Ascending aorta (tissue), 2 donors: ENCODE measurements at places on chromosomes 4 and X.

DNA sequence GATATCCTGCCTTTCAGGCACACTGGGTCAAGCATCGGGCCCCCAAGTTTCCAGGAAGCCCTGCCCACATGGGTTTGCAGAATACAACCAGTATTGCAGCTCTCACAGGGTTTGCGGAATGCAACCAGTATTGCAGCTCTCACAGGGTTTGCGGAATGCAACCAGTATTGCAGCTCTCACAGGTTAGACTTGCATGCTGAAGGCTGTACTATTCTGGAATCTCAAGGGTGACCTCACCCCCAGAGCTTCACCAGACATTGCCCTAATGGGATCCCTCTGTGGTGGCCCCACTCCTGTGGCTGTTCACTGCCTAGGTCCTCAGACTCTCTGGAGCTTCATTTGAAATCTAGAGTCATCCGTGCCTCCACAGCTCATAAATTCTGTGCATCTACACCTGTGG lies 640.7 kb upstream of the ATOH1 start:
- no peak for DNase-seq
- no peak overlapping the region for H3K27ac ChIP-seq
- H3K36me3 ChIP-seq, result no peaks in the 10 kb centered on the region
- no peaks in the 10 kb centered on the region for H3K4me1 ChIP-seq
- no peak overlapping the region for H3K4me3 ChIP-seq
- no peaks in the 10 kb centered on the region for H3K27me3 ChIP-seq

- DNase-seq, result no peak
- H3K4me3 ChIP-seq, result no peak overlapping the region
- no peak overlapping the region for H3K27ac ChIP-seq
- no peaks in the 10 kb centered on the region for H3K4me1 ChIP-seq
- H3K27me3 ChIP-seq, result no peaks in the 10 kb centered on the region
Measured at GRCh38 chr4:125836597-125837195, 521.9 kb downstream of the FAT4 start.

DNA sequence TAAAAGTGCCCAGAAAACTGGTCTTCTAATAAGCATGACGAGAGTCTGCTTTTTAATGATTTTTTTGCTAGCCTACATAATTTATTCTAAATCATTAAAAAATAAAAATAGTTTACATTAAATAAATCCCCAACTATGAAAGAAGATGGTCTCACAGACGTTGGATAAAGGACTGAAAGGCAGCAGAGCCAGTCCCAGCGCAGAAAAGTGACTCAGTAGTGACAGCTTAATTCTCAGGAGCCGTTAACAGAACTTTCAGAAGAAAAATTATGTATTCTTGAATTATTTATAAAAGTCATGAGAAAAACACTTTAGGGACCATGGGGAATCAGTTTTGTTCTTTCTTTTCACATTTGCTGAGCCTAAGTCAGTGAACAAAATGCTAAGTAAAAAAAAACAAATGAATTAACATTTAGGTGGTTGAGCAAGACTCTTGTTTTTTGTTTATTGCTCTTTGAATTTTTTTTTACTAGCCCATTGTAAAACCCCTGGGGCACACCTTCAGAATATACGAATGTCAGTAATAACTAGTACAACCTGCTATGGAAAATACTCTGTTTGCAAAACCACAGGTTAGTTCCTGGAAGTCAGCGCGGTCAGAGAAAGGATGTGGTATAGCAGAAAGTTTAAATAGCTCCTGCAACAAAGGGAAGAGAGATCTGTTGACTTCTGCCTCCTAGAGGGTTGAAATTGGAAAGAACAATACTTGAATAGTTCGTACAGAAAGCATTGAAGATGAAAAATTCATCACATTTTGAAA lies 50.4 kb upstream of the CCDC160 start:
- no peaks in the 10 kb centered on the region for H3K4me1 ChIP-seq
- no peak overlapping the region for H3K27ac ChIP-seq
- no peaks in the 10 kb centered on the region for H3K36me3 ChIP-seq

- no peak for DNase-seq
- H3K27ac ChIP-seq, result no peak overlapping the region
- H3K4me1 ChIP-seq, result no peaks in the 10 kb centered on the region
- H3K4me3 ChIP-seq, result no peak overlapping the region
Measured at GRCh38 chrX:48306175-48306574, 50.3 kb downstream of the SSX3 start.

DNA sequence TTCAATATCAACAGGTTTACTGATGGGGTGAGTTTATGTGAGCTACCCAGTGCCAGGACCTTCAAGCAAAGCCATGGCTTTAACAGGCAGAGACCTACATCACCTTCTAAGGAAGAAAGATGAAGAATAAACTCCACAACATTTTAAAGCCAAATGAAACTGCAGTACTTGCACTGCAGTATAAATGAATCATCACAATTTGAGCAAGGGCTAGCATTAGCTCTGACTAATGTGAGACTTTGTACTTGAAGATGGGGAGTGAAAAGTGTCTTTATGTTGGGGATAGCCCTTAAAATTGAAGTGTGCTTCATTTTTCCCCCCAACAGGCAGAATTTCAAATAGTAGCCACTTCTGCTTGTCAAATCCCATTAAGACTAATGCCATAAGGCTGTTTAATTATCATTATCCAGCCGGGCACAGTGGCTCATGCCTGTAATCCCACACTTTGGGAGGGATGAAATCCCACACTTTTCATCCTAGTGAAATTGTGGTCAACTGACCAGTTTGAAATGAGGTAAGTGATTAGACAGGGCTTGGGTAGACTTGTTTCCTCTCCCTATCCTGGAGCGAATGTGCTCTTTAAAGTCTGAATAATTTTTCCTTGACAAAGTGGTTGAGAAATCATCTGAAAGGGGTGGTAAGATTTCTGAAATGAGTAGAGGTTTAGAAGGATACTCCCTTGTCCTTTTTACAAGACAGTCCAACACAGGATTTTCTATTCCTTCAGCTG lies 27.2 kb upstream of the GPR34 start:
- H3K27ac ChIP-seq, result peak overlapping the region; percentile 79
- peaks cover 8% of the 10 kb centered on the region for H3K36me3 ChIP-seq
- no peak for DNase-seq
- no peaks in the 10 kb centered on the region for H3K4me1 ChIP-seq
- no peaks in the 10 kb centered on the region for H3K27me3 ChIP-seq
- no peak overlapping the region for H3K4me3 ChIP-seq

DNA sequence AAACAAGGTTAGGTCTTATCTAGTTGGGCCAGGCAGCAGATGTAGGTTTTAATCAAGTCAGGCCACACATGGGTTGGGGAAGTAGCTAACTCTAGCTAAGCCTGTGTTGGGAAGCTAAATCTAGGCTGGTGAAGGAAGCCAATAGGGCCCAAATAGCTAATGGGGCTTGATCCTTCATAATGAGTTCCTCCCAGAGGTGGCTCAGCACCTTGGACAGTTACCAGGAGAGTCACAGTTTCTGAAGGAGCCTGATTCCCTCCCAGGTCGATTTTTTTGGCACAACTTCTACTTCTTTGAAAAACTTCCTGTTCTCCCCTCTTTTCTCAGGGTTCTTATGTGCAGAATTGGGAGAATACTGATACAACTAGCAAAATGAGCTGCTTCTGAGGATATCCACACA lies 242.5 kb upstream of the PRPS2 start:
- H3K4me1 ChIP-seq, result no peaks in the 10 kb centered on the region
- no peak overlapping the region for H3K4me3 ChIP-seq
- no peak for DNase-seq

DNA sequence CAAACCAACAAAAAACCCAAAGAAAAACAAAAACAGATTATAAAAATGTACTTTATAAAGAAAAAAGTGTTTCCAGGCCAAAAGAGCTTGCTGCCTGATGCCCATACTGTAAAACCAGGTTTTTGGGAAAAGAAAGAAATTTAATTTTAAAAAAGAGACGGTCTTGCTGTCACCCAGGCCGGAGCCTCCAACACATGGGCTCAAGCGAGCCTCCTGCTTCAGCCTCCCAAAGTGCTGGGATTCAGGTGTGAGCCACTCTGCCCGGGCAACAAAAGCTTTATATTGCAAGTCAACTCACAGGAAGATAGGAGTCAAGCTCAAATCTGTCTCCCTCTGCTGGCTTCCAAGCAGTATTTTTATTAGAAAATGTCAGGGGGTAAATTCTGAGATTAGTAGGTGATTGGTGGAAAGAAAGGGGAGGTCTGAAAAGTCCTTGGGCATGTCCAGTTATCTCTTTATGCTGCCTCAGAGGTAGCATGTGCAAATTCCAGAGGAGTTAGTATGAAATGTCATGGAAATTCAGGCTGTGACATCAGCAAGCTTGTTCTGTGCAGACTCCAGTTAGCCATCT lies 39.4 kb downstream of the MGST2 start:
- peaks cover 23% of the 10 kb centered on the region for H3K36me3 ChIP-seq
- no peak overlapping the region for H3K4me3 ChIP-seq
- DNase-seq, result no peak
- no peaks in the 10 kb centered on the region for H3K27me3 ChIP-seq

GRCh38 chrX:151268836-151269235 lies 92.5 kb downstream of the GPR50 start:
- H3K4me1 ChIP-seq, result no peaks in the 10 kb centered on the region
- no peak overlapping the region for H3K4me3 ChIP-seq
- DNase-seq, result no peak
- no peak overlapping the region for H3K27ac ChIP-seq
- no peaks in the 10 kb centered on the region for H3K36me3 ChIP-seq

DNA sequence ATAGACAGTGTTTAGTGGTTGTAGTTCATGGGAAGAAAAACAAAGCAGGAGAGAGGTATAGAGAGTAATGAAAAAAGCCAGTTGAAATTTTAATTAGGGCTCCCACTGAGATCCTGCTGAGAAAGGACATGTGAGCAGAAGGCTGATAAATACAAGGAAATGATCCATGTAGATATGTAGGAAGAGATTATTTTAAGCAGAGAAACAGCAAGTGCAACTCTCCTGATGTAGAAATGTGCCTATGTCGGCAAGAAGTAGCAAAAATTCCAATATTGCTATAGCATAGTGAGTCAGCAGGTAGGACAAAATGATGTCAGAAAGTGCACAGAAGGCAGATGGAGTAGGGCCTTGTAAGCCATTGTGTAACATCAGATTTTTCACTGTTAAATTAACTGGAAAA lies 1027.3 kb downstream of the PCDH18 start:
- H3K4me1 ChIP-seq, result no peaks in the 10 kb centered on the region
- DNase-seq, result no peak
- H3K36me3 ChIP-seq, result no peaks in the 10 kb centered on the region
- H3K27ac ChIP-seq, result no peak overlapping the region
- H3K4me3 ChIP-seq, result no peak overlapping the region

DNA sequence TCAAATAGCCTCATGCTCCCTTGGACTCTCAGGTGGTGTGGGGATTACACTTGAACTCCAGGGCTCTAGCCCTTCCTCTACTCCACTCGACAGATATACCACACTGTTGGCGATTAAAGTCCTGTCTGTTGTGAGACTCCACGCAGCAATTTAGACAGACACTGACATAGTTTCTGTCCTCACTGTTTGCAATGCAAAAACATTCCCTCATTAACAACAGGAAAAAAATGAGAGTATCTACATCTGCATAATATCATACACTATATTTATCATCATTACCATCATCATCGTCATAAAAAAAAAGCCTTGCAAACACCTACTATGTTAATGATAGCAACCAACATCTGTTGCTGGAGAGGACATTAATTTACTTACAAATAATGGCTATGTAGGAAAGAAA lies 132.4 kb downstream of the RASL11B start:
- peak overlapping the region; percentile 61 for H3K27ac ChIP-seq
- H3K27me3 ChIP-seq, result no peaks in the 10 kb centered on the region
- H3K36me3 ChIP-seq, result no peaks in the 10 kb centered on the region
- DNase-seq, result no peak

DNA sequence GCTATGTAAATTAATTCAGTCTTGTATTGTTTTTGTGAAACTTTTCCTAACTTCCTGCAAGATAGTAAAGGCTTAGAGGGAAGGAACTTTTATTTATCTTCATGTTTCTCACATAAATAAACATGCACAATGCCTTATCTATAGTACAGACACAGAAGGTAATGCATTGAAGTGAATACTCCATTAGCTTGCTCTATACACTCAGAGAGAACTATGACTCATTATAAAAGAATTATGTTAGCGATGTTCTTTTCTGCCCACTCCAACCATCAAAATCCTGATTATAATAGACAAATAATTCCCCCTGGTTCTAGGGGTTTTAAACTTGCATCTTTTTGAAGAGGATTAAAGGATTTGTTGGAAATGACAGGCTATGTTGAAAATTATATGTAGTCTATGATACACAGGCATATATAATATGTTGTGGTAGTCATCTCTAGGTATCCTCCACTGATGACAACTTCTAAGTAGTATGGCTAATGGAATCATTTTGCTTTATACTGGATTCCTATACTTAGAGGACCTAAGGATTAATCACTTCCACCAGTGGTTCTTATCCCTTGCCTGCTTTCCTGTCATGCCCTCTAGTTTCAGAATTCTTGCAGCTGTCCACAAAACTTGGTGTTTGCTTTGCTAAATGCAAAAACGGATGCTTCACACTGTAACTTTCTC lies 115.7 kb downstream of the NDST4 start:
- H3K36me3 ChIP-seq, result no peaks in the 10 kb centered on the region
- H3K27me3 ChIP-seq, result no peaks in the 10 kb centered on the region
- H3K27ac ChIP-seq, result no peak overlapping the region
- no peaks in the 10 kb centered on the region for H3K4me1 ChIP-seq
- no peak overlapping the region for H3K4me3 ChIP-seq
- no peak for DNase-seq

- no peaks in the 10 kb centered on the region for H3K4me1 ChIP-seq
- H3K36me3 ChIP-seq, result no peaks in the 10 kb centered on the region
- no peak overlapping the region for H3K4me3 ChIP-seq
- DNase-seq, result peak; percentile 80
Measured at GRCh38 chrX:77009691-77010090, 437.5 kb upstream of the FGF16 start.

- no peaks in the 10 kb centered on the region for H3K4me1 ChIP-seq
- no peak for DNase-seq
- H3K4me3 ChIP-seq, result no peak overlapping the region
- no peaks in the 10 kb centered on the region for H3K27me3 ChIP-seq
- H3K36me3 ChIP-seq, result no peaks in the 10 kb centered on the region
- no peak overlapping the region for H3K27ac ChIP-seq
Measured at GRCh38 chr4:17030543-17030942, 132.1 kb upstream of the LDB2 start.

- H3K4me1 ChIP-seq, result no peaks in the 10 kb centered on the region
- no peaks in the 10 kb centered on the region for H3K27me3 ChIP-seq
- no peak overlapping the region for H3K27ac ChIP-seq
- no peak overlapping the region for H3K4me3 ChIP-seq
Measured at GRCh38 chr4:100945789-100946188, 401.5 kb downstream of the PPP3CA start.

DNA sequence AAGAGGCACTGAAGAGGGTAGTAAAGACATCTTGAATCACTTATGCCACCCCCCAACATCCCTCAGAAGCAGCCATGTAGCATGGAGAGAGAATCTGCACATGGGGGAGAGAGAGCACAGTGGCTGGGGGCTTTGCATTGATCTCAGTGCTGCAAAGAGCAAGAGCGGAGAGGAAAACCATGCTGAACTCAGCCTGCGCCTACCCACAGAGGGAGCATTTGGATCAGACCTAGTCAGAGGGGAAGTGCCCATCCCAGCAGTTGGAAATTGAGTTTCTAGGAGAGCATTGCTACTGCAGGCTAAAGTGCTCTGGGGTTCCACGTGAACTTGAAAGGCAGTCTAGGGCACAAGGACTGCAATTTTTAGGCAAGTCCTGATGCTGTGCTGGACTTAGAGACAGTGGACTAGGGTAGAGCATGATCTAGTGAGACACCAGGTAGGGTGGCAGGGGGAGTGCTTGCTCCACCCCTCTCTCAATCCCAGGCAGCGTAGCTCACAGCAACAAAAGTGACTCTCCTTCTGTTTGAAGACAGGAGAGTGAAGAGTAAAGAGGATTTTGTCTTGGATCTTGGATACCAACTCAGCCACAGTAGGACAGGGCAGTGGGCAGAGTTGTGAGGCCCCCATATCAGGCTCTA lies 9.0 kb upstream of the PROM1 start:
- no peaks in the 10 kb centered on the region for H3K27me3 ChIP-seq
- DNase-seq, result no peak
- no peaks in the 10 kb centered on the region for H3K36me3 ChIP-seq
- no peak overlapping the region for H3K4me3 ChIP-seq
